ENCODE measurements at places on chromosomes 2 and 18. TPM values are rescaled to one million over a fixed set of nuclear protein-coding genes. Genes with fewer than 3 reads are reported as not detected.

The STPG4 gene
- 0.20 TPM for total RNA-seq

- no peak for DNase-seq
Observed at GRCh38 chr2:29192526-29192925, 77.3 kb downstream of the CLIP4 start.

- no peak for DNase-seq
Observed at GRCh38 chr2:6939071-6939470, 21.9 kb downstream of the RNF144A start.

The PRKAG3 gene
- not detected for total RNA-seq

DNA sequence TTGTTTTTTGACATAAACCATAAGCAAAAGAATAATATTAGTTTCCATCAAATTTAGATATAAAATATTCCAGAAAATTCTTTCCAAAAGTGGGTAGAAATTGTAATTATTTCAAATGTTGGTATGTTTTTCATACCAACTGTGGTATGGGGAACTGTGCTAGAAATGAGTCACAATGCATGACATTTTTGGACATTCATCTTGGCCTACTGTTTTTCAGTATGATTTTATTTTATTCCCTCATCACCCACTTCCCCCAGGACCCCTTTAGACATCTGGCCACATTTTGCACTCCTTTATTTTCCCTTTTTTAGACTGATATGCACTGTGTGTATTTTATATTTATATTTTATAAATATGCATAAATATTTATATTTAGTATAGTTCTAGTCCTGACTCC, 97.1 kb downstream of the DPP4 start:
- DNase-seq: no peak

DNA sequence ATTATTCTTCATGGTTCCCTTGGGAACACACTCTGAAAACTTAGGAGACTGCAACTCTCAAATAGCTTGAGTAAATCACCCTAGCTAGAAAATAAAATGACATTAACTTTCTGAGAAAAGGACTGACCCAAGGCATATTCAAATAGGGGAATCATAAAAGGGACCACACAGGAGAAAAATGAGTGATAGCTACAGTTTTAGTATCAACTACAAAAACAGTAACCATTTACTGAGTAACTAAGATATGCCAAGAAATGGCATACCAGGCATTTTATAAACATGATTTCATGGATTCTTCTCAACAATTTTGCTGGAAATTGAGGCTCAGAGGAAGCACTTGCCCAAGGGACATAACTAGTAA, 84.5 kb downstream of the AFF3 start:
- DNase-seq: no peak

DNA sequence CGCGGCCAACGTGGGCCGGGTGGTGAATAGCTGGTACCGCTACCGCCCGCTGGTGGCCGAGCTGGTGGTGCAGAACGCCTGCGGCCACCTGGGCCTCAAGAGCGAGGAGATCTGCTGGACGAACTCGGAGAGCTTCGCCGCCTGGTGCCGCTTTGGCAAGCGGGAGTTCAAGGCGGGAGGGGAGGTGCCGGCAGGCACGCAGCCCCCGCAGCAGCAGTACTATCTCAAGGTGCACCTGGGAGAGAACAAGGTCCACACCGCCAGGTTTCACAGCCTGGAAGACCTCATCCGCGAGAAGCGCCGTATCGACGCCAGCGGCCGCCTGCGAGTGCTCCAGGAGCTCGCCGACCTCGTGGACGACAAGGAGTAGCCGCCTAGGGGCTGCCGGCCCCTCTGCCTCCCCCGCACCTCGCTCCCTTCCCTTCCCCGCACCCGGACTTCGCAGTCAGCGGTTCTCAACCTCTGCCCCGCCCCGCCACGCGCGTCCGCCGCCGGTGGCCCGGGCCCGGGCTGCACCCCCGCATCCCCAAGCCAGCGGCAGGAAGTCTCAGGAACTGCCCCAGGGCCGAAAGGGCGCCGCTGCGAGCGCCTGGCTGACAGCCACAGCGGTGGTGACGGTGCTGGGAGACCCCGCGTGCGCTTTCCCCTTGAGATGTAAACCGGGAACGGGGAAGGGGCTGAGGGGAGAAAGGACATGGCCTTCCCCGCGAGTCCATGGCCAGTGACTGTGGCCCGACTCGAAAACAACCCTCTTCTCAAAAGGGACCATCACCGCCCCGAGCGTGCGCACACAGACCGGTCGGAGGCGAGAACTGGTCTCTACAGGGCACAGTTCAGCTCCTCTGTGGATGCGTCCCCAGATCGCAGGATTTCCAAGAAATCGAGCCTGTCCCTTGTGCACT, 2.2 kb downstream of the LRATD1 start:
- peak; percentile 90 for DNase-seq

GRCh38 chr18:48367557-48367956, 41.6 kb downstream of the ZBTB7C start:
- DNase-seq: no peak

The DSG1 gene
- total RNA-seq: 0.89 TPM

The DRC1 gene
- 0.40 TPM for total RNA-seq

GRCh38 chr18:45260125-45260524, 355.2 kb upstream of the SLC14A2 start:
- DNase-seq: no peak

The MDH1B gene
- total RNA-seq: 2.4 TPM

The KIAA2012 gene
- not detected for total RNA-seq

All from mucosa of gallbladder (tissue), 1 donor.